ENCODE measurements at places on chromosomes 7 and 10.

DNA sequence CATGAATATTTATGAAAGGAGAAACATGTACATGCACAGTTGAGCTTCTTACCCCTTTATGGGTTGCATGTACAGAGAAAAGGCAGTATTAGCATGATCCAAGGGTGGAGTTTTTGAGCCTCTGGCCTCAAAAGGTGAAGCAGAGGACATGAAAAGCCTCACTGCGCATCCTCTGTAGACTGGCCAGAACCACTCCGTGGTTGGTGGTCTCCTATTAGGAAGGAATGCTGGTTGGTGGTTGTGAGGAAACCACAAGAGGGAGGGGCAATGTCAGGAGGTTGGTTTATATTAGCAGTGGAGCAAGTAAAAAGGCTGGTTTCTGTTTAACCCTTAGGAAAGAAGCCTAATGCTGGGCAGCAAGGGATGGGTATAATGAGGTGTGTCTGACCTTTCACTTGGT lies 37.5 kb downstream of the AHCYL2 start:
- no peak for DNase-seq

DNA sequence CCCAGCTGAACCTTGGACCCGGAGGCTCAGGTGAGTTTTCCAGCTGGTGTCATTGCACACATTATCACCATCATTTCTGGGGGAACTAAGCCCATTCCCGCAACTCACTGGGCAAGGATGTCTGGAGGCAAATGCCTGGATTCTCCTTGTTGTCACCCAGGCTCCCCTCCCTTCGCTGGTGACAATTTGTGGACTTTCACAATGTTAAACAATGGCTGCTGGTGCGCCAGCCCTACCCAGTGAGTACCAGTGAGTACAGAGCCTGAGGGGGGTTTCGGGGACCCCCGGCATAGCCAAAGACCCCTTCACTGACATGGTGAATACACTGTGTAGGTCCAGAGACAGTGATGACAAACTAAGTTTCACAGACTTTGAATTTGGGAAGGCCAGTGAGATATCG lies 189.2 kb downstream of the ADARB2 start:
- DNase-seq = no peak

GRCh38 chr7:85103357-85103756 lies 83.5 kb downstream of the SEMA3D start:
- peak; percentile 40 for DNase-seq

GRCh38 chr10:122159141-122159970 lies 111.7 kb upstream of the BTBD16 start:
- DNase-seq = no peak

GRCh38 chr10:31272841-31273240 lies 46.2 kb upstream of the ZEB1 start:
- no peak for DNase-seq

- DNase-seq = peak; percentile 88
Measured at GRCh38 chr10:73110345-73110849, at the start of gene NUDT13. Gene NUDT13 (plus strand): TSS chr10:73110455. CDS start chr10:73114366, 3,911 bp downstream.

DNA sequence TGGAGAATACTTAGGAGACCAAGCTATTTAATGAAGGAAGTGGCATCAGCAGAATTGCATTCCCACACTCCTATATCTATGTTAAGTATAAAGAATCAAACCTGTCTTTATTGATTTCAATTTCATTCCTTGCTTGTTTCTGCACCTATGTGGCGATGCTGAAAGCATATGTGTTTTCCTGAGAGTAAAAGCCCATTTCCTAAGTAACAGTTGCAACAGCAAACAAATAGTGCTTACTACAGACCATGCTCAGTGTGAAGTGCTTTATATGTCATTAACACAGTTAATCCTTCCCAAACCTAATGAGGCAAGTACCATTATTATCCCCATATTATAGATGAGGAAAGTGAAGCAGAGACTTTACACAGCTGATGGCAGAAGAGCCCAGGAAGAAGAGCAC lies 552.1 kb downstream of the PARD3 start:
- DNase-seq = no peak

DNA sequence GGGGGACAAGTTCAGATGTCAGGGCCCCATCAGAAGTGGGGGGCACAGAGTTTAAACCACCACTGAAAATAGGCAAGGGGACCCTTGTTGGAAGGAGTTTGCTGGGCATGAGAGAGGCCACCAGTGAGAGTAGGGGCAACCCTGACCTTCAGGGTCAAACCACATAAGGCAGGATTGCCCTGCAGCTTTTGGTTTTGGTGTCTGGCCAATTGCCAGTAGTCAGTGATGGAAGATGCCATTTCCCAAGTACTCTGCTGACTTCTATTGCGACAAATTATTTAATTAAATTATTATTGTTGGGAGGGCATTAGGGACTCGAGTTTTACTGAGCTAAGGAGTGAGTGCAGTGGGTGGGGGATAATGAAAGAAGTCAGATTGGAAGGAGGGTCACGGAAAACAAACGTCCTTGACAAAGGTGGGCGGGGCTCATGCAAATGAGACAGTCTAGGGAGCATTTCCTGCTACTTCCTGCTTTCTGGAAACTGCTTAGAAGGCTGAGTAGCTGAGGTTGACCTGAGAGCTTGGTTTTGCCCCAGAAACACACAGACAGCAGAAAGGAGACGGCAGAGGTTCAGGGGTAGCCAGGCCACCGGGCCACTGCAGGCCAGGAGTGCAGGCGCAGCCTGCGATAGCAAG lies 74.2 kb upstream of the ANLN start:
- peak; percentile 11 for DNase-seq

- peak; percentile 86 for DNase-seq
Measured at GRCh38 chr7:17523813-17524739, 225.6 kb downstream of the AHR start.

GRCh38 chr7:147539685-147540084 lies 1050.9 kb upstream of the C7orf33 start:
- no peak for DNase-seq

DNA sequence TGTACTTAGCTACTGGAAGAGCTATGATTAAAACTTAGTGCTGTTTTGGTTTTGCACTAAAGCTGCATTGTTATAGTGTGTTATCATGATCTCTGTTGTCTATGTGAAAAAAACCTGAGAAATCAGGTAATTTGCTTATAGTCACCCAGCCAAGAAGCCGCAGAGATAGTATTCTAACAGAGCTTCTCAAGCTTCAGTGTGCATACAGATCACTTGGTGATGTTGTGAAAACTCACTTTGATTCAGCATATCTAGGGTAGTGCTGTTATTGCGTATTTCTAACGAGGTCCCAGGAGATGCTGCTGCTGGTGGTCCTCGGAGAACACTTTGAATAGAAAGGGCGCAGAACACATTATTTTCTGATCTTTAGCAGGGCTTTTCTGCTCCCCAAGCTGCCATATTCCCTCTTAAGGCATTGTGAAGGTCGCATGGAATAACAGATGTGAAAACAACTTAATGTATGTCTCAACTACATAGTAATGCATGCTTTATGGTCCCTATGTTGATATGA lies 68.4 kb upstream of the PDCD4 start:
- no peak for DNase-seq

GRCh38 chr10:45553155-45553554 lies 119.4 kb downstream of the ZFAND4 start:
- no peak for DNase-seq

DNA sequence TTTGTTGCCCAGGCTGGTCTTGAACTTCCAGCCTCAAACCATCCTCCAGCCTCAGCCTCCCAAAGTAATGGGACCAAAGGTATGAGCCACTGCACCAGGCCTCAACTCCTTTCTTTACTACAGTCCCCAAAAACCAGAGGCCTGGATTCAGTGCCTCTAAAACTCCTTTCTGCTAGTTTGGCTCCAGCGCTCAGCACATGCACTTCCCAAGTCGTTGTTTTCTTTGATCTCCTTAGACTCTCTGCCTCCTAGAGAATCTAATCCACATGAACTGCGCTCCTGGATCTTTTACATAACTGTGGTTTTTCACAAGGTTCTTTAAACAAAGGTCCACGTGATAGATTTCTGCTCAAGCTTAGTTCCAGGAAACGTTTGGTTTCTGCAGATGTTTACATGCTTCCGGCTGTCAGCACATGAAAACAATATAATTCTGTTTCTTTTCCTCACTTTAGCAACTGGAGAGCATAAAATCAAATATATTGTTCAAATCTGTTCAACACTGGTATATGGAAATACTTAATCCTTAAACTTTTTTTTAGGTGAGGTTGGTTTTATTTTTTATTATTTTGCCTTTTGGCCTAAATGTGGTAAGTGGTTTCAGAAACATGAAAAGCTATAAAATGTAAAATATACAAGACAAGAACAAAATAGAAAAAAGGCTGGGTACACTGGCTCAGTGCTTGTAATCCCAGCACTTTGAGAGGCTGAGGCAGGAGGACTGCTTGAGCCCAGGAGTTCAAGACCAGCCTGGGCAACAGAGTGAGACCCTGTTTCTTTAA lies 270.5 kb upstream of the MKLN1 start:
- no peak for DNase-seq

DNA sequence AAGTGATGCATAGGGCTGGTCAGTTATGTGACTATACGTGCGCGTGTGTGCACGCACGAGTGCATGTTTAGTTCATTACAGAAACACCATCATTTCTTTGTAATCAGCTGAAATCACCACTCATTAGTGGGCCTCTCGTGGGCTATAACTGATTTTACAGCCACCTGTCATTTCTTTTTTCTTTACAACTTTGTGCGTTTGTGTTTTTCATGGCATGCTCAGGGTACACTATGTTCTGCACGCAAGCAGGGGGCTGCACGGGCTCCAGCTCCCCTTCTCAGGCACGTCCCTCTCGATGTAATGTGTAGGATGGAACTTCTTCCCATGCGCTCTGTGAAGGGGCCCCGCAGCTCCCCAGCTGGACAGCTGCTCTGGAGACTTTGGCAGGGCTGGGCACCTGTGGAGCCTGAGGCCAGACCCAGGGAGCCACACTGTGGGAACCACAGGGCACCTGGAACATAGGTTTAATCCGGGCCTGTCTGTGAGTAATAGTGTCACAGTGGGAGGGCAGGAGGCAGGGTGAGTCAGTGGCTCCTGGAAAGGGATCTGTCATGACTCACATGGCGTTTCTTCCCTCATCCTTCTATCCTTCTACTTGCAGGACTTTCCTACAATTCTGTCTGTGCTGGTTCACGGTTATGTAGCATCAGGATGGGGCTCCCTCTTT lies 4.9 kb downstream of the GCK start:
- peak; percentile 99 for DNase-seq

DNA sequence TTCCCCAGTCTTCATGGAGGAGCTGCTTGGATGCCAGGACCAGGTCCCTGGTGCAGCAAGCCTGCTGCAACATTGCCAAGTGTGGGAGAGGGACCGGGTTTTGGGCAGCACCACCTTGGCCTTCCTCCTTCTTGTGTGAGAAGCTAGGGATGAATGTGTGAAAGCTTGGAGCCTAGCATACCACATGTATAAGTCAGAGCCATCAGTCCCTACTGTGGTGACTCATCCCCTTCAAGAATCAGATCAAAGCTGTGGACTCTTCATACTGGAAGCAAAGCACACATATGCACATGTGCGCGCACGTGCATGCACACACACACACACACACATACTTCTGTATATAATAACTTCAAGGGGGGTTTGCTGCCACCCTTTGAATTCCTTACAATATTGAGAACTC lies 527.8 kb downstream of the LRMDA start:
- DNase-seq = peak; percentile 87

DNA sequence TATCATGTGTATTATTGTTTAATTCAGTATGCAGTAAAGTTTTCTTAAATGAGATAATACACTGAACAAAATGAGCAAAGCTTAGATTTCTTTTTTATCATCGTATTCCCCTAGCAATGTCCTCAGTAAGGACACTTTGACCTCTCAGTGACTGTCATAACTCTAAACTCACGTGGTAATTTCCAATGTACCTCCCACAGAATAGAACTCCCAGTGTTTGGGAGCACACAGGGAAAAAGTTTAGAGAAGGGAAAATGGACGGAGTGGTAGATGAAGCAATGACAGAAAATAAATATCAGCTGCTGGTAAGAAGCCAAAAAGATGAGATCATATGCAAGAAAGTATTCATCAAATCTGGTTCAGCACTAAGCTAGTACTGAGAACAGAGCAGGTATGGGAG lies 758.6 kb upstream of the KCND2 start:
- DNase-seq = no peak

- DNase-seq = no peak
Measured at GRCh38 chr10:86364491-86365345, 1.9 kb downstream of the GRID1 start.

DNA sequence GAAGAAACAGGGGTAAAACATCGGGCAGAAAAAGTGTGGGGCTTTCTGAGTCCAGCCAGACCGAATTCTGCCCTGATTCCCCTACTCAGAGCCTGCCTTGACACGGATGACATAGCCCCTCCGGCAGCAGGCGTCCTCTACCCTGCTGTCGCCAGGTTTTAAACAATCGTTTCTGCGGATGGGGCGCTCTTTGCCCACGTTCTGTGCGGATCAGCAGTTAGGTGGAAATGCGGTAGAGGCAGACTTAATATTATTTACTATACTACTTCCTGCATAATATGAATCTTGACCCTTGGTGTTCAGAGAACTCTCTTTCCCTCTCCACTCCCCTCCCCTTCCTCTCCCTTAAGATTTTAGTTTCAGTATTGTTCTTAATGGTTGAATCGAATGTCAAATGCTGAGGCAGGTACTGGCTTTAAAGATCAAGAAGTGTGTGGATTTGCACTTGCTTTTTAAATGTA lies 2.4 kb downstream of the GATA3 start:
- DNase-seq = no peak

GRCh38 chr10:45091968-45092367 lies 91.2 kb downstream of the ZNF22 start:
- DNase-seq = no peak

Measured in A172 (cell line).